Stimulated activated CD4-positive, alpha-beta T cell treated with anti-CD3 and anti-CD28 coated beads, Interleukin-4, amount 100 ng/mL, for 48 hours (primary cell): ENCODE measurements at places on chromosomes 1 and 21.

DNA sequence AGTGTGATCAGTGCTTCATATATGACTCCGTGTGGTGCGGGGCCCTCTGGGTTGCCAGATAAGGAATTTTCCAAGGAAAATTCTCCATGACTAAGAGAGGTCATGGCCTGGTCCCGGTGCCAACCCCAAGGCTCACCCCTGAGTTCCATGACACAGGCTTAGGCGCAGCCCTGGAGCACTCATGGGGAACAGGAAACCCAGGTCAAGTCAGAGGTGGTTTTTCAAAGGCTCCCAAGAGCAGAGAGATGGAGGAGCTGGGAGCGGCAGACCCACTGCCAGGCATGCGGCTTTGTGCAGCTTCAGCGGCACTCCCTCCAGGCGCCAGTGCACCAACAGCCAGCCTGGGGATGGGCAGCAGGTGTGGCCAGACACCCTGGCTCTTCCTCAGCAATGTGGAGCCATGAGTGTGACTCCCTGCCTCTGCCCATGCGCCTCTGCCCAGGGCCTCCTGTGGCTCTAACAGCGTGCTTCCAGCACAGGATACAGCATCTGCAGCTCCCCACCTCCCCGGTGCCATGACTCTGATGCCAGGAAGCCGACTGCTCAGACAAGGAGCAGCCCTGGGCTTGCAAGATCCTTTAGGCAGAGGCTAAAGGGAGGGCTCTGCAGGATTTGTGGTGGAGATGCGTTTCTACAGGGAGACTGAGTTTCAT is 47.3 kb downstream of the GPR161 start:
- DNase-seq = no peak

DNA sequence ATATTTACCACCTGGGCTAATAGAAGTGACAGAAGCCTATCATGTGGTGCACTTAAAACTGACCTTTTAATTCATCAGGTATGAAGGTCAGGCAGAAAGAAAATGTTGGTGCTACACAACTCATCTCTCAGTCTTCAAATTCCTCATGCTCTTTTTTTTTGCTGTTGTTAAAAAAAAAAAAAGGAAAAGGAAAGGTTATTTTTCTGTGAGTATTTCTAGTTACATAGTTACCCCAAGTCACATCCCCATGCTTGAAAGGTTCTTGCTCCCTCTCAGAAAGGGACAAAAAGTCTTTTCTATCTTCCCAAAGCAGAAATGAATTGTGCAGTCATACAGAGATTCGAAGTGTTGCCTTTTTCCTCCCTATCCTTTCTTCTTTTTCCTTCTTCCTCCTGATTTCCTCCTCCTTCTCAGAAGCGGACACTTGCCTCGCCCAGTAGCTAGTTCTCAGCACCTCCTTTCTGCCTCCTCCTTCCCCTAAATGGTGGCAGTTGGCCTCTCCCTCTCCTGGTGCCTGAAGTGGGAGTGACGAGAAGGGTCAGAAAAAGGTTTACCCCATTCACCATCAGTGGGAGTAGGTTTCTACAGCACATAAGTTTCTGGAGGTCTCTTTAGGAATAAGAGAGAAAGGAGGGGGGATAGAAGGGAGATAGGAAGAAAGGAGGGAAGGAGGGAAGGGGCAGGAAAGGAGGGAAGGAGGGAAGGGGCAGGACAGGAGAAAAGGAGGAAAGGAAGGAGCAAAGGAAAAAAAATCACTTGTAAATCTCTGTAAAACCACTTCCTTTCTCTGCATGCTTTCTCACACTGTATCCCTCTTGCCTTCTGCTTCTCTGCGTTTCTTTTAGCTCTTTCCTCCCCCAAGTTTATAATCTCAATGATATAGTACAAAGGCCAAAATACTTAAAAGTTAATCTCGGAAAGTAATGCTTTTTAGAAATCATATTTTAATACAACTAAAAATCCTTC is 20.4 kb upstream of the C1orf105 start:
- no peak for DNase-seq

GRCh38 chr1:202159534-202160371 is 649 bp downstream of the PTPN7 start:
- DNase-seq = peak; percentile 57

DNA sequence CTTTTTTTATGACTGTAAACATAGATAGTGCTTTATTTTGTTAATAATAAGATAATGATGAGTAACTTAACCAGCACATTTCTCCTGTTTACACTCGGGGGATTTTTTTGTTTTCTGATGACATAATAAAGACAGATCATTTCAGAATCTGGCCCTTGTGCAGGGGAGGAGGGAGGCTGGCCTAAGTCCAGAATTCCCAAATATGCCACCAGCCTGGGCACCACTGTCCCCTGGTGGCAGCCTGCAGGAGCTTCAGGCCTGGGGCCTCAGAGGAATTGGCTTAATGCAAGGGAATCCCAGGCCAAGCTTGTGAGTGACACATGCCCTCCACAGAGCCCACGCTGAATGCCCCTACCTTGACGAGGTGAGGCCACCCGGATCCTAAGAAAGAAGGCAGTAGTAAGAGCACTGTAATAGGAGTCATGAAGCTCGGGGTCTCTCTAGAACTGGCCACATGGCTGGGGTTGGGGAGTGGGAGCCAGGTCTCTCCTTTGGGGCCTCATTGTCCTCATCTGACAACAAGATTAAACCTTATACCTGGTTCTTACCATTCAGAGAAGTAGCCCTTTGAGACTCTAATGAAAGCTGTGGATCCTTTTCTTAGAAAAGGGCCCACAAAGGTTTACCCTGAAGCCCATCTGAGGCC is 24.1 kb downstream of the ETNK2 start:
- DNase-seq = no peak

DNA sequence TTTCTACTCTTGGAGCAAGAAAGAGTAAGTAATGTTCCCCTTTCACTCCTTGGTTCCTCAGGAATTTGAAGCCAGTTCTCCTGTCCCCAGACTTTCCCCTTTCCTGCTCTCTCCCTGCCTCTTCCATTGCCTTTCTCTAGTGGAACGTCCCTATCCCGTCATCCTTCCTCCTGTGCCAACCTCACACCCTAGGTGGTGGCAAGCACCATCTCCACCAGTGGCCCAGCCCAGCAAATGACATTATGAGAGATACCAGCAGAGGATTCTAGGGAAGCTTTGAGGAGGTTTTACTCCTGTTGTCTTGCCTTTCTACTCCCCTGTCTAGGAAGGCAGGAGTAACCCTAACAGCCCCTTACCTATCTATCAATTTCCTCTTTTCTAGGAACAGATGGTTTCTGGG is 8.1 kb upstream of the TACSTD2 start:
- DNase-seq = no peak

DNA sequence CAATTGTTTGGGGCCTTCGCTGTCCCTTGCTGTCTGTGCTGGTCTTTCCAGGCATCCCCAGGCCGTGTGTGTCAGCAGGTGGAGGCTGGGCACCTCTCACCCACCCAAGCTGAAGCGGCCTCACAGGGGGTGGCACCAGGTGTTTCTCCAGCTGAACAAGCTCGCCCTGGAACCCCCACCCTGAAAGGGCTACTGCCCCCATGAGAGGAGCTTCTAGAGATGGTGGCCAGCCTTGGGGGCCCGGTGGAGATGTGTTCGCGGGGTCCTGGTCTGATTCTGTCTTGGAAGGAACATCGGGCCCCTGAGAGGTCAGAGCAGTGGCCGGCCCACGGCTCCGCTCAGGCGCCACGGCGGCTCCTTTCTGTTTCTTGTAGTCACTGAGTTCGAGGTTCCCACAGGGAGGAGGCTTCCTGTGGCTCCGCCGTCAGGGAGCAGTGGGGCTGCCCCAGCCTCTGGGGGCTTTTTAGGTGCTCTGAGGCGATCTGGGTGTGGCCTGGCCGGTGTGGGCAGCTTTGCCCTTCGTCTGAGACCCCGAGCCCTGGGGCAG is 46.9 kb downstream of the SKI start:
- DNase-seq = no peak

DNA sequence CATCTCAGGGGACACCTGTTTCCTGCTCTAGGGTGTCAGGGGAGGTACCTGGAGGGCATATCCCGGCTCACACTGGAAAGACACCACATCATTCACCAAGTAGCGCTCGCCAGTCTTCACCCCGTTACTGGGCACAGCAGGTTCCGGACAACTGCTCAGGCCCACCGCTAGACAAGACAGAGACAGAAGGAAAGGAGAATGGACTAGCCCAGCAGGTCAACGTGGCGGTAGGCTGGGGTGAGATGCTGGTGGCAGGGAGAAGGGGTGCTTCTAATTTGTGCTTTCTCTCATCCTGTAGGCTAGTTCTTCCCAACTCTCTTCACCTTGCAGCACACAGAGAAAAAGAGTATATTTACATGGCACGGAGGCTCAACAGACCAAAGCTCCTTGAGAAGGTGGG is 145.0 kb downstream of the ZSCAN20 start:
- no peak for DNase-seq

DNA sequence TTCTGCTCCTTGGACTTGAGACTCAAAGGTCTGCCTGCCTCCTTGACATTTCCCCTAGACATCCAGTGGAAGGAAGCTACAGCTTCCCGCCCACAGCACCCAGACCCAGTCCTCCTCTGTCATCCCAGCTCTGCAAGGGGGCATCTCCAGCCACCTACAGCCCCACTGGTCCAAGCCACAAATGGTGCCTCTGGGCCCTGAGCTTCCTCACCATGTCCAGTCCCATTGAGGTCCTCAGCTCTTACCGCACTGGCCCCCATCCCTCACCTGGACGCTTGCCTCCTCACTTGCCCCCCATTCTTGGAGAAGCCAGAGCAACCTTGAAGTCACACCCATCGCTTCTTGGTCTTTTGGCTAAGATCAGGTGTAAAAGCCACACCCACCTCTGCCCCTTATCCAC is 13.2 kb downstream of the PODN start:
- no peak for DNase-seq

- no peak for DNase-seq
Observed at GRCh38 chr1:2345297-2346075, 45.9 kb downstream of the MORN1 start.

GRCh38 chr1:42955311-42956063 is 3.2 kb downstream of the SLC2A1 start:
- DNase-seq = no peak

DNA sequence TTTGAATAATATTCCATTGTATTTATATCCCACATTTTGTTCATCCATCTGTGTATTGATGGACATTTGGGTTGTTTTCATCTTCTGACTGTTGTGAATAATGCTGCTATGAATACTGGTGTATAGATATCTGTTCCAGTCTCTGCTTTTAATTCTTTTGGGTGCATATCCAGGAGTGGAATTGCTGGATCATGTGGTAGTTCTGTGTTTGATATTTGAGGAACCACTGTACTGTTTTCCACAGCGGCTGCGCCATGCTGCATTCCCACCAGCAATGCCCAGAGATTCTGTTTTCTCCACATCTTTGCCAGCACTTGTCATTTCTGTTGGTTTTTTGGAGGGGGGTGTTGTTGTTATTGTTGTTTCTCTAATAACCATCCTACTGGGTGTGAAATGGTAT is 131.6 kb upstream of the KIF26B start:
- DNase-seq = no peak

GRCh38 chr1:41499591-41499990 is 15.1 kb upstream of the EDN2 start:
- DNase-seq = no peak

GRCh38 chr1:213530611-213531320 is 457.0 kb upstream of the PROX1 start:
- DNase-seq = no peak
